ENCODE measurements at places on chromosomes 5 and 9. TPM values are rescaled to one million over a fixed set of nuclear protein-coding genes. Genes with fewer than 3 reads are reported as not detected.

DNA sequence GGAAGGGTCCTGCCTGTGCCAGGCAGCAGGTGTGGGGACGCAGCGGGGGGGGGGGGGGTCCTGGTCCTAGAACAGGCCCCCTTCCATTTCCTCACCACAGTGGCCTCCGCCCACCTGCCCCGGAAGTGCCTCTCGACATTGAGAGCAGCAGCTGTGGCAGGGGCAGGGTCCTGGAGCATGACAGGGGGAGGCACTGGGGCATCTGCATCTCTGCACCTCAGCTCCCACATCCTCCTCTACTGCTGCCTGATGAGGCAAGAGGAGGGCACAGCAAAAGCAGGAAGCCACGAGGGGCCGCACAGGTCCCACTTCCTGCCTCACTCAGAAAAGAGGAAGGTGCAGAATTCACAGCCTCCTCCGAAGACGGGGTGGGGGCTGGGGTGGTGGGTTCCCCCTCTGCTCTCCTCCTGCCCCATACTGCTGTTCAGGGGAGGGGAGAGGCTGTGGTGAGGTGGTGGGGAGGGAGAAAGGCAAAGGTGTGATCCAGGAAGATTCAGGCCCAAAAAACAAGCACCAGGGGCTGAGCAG is 14.8 kb downstream of the AKNA start:
- H3K36me3 ChIP-seq: peaks cover 15% of the 10 kb centered on the region
- DNase-seq: no peak
- no peaks in the 10 kb centered on the region for H3K27me3 ChIP-seq
- peak overlapping the region; percentile 45 for H3K27ac ChIP-seq
- peaks cover 21% of the 10 kb centered on the region for H3K4me1 ChIP-seq
- no peak overlapping the region for H3K4me3 ChIP-seq

DNA sequence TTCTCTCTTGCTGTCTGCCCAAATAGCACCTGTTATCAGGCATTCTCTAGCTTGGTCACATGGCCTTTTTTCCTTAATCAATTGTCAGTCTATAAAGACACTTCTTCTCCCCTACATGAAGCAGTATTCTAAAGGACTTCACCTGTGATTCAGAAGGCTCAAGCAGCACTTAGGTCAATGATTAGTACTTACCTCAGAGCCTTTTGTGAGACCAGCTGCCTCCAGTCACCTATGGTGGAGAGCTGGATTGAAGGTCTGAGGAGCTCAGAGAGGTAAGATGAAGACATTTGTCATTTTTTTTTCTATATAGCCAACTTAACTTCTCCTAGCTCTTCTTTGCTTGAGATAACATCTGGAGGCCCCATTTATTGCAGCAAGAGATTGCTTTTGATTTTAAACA is 278.3 kb upstream of the PCSK5 start:
- DNase-seq: no peak
- no peaks in the 10 kb centered on the region for H3K4me1 ChIP-seq
- no peak overlapping the region for H3K27ac ChIP-seq
- H3K36me3 ChIP-seq: no peaks in the 10 kb centered on the region
- no peaks in the 10 kb centered on the region for H3K27me3 ChIP-seq

GRCh38 chr9:112544477-112544876 is 57.9 kb downstream of the KIAA1958 start:
- H3K27ac ChIP-seq: no peak overlapping the region
- no peak for DNase-seq
- H3K4me3 ChIP-seq: no peak overlapping the region
- H3K36me3 ChIP-seq: no peaks in the 10 kb centered on the region
- H3K27me3 ChIP-seq: no peaks in the 10 kb centered on the region
- no peaks in the 10 kb centered on the region for H3K4me1 ChIP-seq

DNA sequence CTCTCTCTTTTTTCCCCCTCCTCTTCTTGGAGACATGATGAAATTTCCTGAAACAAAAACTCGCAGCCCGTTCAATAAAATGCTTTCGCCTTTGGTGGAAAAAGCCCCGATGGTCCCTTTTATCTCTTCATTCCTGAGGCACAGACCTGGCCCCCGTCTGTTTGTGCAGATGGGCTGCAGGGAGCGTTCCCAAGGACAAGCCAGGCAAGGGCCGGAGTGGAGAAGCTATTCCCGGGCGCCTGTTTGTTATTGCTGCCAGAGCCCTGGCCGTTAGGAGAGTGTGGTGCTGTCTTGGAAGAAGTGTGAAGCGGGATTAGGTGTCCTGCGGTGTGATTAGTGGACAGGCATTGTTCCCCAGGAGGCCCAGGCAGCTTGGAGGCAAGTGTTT is 71.9 kb downstream of the SMIM23 start:
- no peaks in the 10 kb centered on the region for H3K27me3 ChIP-seq
- H3K36me3 ChIP-seq: peaks cover 6% of the 10 kb centered on the region
- no peak overlapping the region for H3K4me3 ChIP-seq
- H3K4me1 ChIP-seq: no peaks in the 10 kb centered on the region
- DNase-seq: no peak

GRCh38 chr5:57911438-57911837 is 428.8 kb upstream of the ACTBL2 start:
- H3K36me3 ChIP-seq: no peaks in the 10 kb centered on the region
- no peak for DNase-seq
- H3K27me3 ChIP-seq: no peaks in the 10 kb centered on the region
- no peaks in the 10 kb centered on the region for H3K4me1 ChIP-seq
- H3K4me3 ChIP-seq: no peak overlapping the region
- H3K27ac ChIP-seq: no peak overlapping the region

DNA sequence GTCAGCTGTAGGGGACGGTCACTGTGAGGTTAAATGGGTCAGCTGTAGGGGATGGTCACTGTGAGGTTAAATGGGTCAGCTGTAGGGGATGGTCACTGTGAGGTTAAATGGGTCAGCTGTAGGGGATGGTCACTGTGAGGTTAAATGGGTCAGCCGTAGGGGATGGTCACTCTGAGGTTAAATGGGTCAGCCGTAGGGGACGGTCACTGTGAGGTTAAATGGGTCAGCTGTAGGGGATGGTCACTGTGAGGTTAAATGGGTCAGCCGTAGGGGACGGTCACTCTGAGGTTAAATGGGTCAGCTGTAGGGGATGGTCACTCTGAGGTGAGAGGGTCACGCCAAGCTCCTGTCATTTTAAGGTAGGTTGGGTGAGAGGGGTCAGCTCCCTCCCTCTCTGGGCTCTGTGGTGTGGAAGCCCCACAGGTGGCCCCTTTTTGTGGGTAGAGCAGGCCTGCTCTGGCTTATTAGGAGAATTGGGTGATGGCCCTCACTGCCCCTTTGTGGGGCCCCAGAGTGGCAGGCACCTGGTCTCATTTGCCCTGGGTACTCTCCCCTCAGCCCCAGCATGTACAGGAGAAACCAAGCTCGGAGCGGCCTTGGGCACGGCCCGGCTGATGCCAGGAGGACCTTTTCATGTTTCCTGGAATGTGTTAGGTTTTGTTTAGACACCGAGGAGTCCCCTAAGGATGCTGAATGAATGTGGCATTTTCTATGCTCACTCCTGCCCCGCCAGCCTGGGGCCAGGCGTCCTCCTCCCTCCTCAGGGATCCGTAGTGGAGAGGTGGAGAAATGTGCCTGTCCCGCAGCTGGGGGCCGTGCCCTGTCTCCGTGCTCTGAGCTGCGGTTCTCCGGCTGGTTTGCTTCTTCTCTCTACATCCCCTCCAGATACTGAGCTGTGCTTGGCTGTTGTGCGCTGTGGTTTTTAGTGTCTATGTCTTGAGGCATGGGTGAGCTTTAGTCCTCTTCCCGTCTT is 31.4 kb downstream of the AHRR start:
- H3K27ac ChIP-seq: no peak overlapping the region
- peak; percentile 89 for DNase-seq
- H3K36me3 ChIP-seq: no peaks in the 10 kb centered on the region
- no peaks in the 10 kb centered on the region for H3K27me3 ChIP-seq
- no peak overlapping the region for H3K4me3 ChIP-seq

DNA sequence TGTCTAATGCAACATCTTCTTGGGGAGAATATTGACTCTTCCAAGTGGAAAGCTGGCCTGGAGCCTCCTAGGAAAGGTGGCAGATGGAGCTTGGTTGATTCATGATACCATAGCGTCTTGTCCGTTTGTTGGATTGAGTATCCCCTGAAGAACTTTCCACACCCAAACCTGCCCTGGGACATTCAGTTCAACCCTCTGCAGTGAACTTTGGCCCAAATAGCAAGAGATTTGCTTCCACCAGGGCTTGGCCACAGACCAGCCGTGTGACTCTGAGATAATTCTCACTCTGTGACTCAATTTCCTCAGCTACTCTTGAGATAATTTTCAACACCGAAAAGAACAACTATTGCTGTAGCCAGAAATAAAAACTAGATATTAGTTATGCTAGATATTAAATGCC is 108.0 kb upstream of the RAD23B start:
- no peak overlapping the region for H3K4me3 ChIP-seq
- H3K27ac ChIP-seq: no peak overlapping the region
- peaks cover 7% of the 10 kb centered on the region for H3K4me1 ChIP-seq
- peak; percentile 47 for DNase-seq
- H3K36me3 ChIP-seq: no peaks in the 10 kb centered on the region

DNA sequence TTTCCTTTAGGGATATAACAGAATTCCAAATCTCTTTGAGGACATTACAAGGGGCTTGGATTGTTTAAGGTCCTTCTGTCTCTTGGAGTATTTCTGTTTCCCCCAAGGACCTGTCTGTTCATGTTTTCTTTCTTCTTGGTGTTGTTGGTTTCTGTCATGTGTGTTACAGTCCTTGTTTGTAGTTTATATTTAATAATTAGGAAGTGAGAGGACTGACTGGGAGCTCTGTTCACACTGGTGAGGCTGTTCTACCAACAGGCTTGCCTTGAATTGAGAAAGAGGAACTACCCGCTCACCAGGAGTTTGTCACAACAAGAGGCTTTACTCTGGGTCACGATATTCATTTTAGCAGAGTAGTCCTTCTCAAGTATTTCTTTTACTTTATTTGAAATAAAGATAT is 119.2 kb upstream of the SV2C start:
- H3K4me3 ChIP-seq: no peak overlapping the region
- no peak overlapping the region for H3K27ac ChIP-seq
- no peak for DNase-seq
- no peaks in the 10 kb centered on the region for H3K27me3 ChIP-seq
- no peaks in the 10 kb centered on the region for H3K36me3 ChIP-seq

DNA sequence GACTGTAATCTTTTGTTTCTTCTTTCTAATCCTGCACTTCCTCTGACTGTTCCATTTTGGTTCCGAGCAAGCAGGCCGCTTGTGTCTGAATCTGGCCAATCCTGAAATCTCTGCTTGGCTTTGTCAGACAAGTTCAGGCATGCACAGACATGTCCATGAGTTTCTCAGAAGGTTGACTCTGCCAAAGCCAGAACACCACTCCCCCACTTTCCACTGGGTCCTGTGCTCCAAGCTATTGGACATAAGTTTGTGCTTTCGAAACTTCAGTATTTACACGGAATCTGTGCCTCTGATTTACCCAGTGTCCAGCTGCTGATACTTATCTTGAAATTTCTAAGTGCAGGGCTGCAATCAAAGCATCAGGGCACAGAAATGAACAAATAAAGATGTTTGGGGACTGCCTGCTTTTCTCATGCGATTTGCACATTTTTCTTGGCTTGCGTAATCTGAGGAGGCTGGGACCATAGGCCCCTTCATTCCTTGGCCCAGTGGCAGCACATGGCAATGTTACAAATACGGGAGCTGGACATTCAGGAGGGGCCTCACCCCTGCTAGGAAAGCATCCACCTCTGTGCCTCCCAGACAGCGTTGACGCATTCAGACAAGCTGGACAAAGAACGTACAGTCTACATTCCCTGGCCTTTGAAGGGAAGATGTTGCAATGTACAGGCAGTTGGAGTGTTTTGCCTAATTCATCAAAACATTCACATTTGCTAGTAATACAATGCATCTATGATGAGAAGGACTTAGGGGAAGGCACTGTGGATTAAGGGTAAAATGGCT is 209.2 kb upstream of the PAPPA start:
- peak overlapping the region; percentile 68 for H3K27ac ChIP-seq
- H3K36me3 ChIP-seq: no peaks in the 10 kb centered on the region
- DNase-seq: peak; percentile 95

GRCh38 chr5:134022333-134022732 is 17.6 kb upstream of the VDAC1 start:
- no peaks in the 10 kb centered on the region for H3K27me3 ChIP-seq
- no peak for DNase-seq
- no peaks in the 10 kb centered on the region for H3K36me3 ChIP-seq
- H3K4me1 ChIP-seq: no peaks in the 10 kb centered on the region

- H3K27ac ChIP-seq: no peak overlapping the region
- no peaks in the 10 kb centered on the region for H3K36me3 ChIP-seq
- no peak for DNase-seq
- no peaks in the 10 kb centered on the region for H3K27me3 ChIP-seq
These were observed 88.6 kb downstream of the GDNF start for GRCh38 chr5:37751227-37751626.

DNA sequence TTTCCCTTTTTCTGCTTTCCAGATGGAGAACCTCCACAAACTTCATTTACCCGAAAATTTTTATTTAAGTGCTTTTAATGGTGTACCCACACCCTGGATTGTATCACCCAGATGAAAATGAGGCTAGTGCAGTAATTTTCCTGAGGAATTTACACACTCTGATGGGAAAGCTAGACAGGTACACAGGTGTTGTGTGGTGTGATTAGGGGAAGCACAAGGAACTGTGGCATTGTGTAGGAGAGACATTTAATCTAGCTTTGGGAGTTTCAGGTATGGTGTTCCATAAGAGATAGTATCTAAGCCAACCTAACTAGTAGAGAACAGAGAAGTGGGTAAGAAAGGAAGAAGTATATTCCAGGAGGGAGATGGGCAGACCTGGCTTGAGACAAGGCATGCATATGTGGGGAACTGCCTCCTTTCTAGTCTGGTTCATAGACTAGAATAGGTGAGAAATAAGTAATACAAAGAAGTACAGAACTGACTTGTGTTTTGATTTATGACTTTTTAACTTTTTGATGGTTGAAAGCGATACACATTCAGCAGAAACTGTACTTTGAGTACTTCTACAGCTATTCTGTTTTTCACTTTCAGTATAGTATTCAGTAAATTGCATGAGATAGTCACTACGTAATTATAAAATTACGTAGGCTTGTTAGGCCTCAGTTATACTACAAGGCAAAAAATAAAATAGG is 22.9 kb upstream of the ROPN1L start:
- H3K27ac ChIP-seq: no peak overlapping the region
- DNase-seq: no peak
- H3K36me3 ChIP-seq: peaks cover 66% of the 10 kb centered on the region
- no peak overlapping the region for H3K4me3 ChIP-seq
- no peaks in the 10 kb centered on the region for H3K27me3 ChIP-seq
- H3K4me1 ChIP-seq: peaks cover 17% of the 10 kb centered on the region

- H3K36me3 ChIP-seq: no peaks in the 10 kb centered on the region
- peaks cover 13% of the 10 kb centered on the region for H3K4me1 ChIP-seq
- no peaks in the 10 kb centered on the region for H3K27me3 ChIP-seq
- no peak overlapping the region for H3K4me3 ChIP-seq
These were observed 75.5 kb downstream of the FGF1 start for GRCh38 chr5:142610176-142611001.

GRCh38 chr9:133583111-133583510 is 26.1 kb downstream of the FAM163B start:
- peaks cover 68% of the 10 kb centered on the region for H3K27me3 ChIP-seq
- H3K36me3 ChIP-seq: no peaks in the 10 kb centered on the region
- H3K4me3 ChIP-seq: no peak overlapping the region

PCDHB15 gene
- 7.0 TPM for total RNA-seq

SLC36A2 gene
- total RNA-seq: not detected

SUB1 gene
- total RNA-seq: 87.9 TPM

All from esophagus muscularis mucosa (tissue), 4 donors.